Peyer's patch (tissue), 4 donors: ENCODE measurements at places on chromosomes 6 and 20. TPM values are rescaled to one million over a fixed set of nuclear protein-coding genes. Genes with fewer than 3 reads are reported as not detected.

DNA sequence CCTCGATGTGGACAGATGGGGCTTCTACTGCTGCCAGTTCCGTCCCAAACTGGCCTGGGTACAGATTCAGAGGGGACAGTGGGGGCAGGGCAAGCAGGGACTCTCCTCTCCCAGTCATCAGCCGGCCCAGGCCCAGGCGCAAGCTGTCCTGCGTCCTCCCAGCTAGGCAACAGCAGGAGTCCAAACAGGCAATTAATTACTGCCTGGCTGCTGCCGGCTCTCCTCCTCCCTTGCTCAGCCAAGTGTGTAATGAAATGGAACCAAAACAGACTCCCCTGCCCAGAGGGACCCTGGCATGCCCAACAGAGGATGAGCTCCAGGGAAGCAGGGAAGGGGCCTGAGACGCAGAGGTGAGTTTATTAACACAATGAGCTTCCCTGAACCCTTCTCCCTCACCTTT lies 17.8 kb upstream of the SLC32A1 start:
- DNase-seq, result no peak

FERMT1 gene
- 12.4 TPM for total RNA-seq

DNA sequence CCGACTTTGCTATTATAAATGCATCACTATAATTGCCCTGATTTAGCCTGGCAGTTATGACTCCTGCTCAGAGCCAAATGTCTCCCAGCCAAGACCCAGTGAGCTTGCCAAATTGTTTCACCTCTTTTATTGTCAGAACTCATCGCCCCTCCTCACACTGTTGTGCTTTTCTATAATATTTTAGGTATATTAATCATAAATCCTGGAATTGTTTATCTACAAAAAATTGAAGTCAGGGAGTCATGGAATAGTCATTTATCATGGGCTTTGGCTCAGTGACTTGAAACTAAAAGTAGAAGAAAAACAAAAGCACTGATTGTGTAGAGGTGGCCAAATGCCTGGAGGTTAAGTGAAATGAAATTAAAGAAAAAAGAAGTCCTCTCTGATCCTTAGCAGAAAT lies 85.6 kb downstream of the PFDN4 start:
- DNase-seq, result no peak

- DNase-seq, result no peak
Observed at GRCh38 chr20:14830466-14830865, 493.1 kb upstream of the FLRT3 start.

- no peak for DNase-seq
Observed at GRCh38 chr6:30767158-30767943, 23.0 kb upstream of the IER3 start.

DNA sequence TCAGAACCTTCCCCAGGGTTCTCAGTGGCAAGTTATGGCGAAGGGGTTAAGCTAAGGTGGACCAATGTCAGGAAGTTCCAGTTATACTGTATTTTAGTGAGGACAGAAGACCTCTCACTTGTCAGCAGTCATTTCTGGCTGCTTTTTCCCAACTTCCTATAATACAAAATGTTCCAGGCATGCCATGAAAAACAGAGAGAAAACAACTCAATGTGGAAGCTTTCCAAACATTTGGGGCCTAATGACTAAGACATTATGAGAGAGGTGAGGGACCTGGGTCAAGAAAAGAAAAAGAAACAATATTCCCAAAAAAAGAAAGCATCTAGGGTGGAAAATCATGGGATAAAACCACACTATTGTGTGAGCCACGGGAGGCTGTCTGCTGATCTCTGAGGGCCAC lies 99.9 kb upstream of the MAP3K4 start:
- no peak for DNase-seq

DNA sequence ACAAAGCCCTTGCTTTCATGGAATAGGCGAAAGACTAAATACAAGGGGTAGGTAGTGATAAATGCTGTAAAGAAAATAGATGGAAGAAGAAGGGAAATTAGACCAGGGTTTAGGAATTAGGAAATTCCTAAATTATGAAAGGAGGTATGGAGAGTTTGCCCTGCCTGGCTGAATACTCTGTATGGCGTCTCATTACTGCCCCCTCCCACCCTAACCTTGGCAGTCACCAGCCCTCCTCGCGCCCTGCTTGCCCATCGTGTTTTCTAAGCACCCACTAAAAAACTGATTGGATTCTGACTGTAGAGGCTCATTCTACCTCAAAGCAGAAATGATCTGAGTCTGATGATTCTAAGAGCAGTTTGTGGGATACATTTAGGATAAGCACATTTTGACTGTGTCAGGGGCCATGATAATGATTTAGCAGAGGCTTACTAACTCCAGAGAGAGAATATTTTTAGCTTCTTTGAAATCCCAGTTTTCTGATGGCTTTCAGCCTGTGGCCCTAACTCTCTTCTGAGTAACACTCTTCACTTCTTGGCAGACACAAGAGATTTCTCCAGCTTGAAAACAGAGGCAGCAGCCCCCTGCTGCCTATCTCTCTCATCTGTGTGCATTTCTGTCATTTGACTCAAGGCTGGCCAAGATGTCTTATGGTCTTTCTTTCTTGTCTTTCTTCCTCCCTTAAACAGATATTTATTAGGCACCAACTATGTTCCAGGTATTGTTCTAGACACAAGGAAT lies 1.4 kb upstream of the CHD6 start:
- no peak for DNase-seq

DNA sequence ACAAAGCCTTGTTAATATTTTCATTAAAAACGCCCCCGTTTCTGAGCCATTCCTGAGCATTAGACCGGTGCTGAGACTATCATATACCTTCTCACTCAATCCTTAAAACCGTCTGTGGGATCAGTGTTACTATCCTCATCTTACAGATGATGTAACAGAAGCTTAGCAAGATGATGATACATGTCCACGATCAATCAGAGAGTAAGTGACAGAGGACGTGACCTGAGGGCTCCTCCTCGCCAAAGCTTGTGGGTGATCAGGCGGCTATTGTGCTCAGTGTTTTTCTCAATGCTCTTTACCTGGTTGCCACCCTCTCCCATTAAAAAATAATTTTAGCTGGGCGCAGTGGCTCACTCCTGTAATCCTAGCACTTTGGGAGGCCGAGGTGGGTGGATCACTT lies 113.1 kb downstream of the MTHFD1L start:
- DNase-seq, result no peak

DEFB124 gene
- not detected for total RNA-seq

GRCh38 chr6:40551966-40552505 lies 35.1 kb downstream of the LRFN2 start:
- DNase-seq, result no peak

- no peak for DNase-seq
Observed at GRCh38 chr6:109351231-109352130, 30.8 kb downstream of the CD164 start.

TAGAP gene
- total RNA-seq, result 3.9 TPM

PRL gene
- total RNA-seq, result not detected

UNC5CL gene
- total RNA-seq, result 8.3 TPM

MUCL3 gene
- total RNA-seq, result not detected

DNA sequence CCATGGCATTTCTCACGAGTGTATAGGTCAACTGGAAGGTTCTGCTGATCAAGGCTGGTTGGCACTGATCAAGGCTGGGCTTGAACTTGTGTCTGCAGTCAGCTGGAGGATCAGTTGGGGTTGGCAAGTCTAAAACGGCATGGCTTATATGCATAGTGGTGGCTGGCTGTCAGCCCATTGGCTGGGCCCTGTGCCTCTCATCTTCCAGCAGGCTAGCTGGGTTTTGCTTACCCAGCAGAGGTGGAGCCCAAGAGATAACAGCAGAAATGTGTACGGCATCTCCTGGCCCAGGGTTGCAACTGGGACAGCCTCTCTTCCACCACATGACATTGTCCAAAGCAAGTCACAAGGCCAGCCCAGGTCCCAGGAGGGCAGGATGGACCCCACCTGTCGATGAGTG lies 158.2 kb downstream of the BMP7 start:
- no peak for DNase-seq

DNA sequence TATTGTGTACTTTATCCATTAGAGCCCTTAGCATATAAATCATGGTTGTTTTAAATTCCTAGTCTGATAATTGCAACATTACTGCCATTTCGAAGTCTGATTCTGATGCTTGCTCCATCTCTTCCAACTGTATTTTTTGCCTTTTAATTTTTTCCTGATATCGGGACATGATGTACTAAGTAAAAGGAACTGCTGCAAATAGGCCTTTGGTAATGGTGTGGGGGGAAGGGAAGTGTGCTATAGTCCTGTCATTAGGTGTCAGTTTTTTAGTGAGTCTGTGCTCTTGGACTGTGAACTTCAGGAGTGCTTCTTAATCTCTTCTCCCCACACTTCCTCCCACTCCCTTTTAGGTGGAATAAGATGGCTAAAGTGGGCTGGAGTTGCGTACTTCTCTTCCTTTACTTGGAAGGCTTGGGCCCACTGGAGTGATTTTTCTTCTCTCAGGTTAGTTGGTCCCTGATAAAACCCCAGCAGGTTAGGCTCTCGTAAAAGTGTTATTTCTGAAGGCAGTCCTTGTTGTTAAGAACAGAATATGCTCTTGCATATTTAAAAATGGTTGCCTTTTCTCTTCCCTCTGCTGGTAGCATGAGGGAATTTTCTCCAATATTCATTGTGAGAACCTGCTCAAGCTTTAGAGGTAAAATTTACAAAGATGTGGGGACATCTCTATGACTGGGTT lies 18.1 kb downstream of the STXBP5 start:
- DNase-seq, result no peak

DNA sequence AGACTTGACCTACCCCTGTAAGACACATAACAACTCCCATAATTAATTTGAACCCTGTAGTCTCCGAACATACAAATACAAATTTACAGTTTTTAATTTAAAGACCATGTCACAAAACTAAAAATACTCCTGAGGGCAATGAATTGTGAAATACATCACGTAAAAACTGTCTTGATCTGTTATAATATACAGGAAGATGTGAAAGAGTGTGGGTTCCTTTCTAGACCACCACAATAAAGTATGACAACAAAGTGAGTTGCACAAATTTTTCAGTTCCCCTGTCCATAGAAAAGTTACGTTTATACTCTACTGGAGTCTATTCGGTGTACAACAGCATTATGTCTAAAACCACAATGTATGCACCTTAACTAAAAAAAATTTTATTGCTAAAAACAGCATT lies 11.0 kb upstream of the BLOC1S5 start:
- DNase-seq, result no peak

MCHR2 gene
- not detected for total RNA-seq

ELOVL4 gene
- total RNA-seq, result 1.1 TPM

GRCh38 chr6:148565930-148566663 lies 180.7 kb upstream of the UST start:
- DNase-seq, result no peak

PTPRK gene
- total RNA-seq, result 192 TPM

DNA sequence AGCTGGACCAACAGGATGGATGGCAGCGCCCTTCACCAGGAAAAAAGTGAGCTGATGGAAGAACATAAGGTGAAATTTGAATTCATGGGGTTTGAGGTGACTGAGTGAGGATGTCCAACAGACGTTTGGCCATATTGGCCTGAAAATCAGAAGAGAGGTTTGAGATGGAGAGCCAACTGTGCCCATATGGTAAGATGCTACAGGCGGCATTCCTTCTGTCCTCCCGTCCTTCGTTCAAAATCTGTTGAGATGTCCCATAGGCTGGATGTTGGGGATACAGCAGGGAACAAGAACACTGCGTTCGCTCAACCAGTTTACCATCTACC lies 468 bp upstream of the CMTR1 start:
- no peak for DNase-seq

- no peak for DNase-seq
Observed at GRCh38 chr6:19632786-19633185, 204.4 kb upstream of the ID4 start.

DNA sequence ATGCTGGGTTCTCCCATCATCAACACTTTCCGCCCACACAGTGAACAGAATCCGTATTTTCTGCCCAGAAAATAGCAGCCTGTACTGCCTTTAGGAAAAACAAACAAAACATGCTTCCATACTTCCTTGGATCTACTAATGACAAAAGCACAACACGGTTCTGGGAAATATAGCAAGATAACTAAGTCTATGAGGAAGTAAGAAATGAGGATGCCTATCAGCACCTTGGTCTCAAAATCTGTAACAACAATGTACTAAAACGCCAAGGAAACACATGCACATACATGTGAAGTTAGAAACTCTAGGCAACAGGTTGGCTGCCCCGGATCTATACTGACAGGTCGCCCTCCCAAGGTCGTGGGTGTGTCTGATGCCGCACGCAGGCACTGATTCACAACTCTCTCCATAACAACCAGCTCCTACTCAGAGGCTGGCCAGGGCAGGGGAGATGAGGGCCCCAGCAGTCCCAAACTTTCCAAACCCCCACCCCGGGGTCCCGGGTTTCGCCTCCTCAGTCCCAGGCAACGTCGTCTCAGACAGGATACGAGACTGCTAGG lies 710 bp downstream of the BTBD9 start:
- DNase-seq, result peak; percentile 65

DNA sequence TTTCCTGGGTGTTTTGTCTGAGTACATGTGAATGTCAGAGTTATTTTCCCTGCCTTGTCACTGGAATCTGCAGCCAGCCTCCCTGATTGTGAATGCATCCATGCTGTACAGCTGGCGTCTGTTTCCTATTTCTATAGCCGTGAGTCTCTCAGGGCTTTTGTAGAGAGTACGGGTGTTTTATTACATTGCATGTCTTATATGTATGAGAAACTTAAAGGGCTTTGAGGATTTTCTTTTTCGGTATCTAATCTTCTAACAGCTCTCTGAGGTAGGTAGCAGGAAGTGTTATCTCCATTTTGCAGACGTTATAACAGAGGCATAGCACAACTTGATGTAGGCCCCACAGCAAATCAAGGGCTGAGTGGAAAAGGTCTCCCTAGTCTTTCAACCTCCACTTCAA lies 272.9 kb downstream of the PRL start:
- DNase-seq, result no peak

DNA sequence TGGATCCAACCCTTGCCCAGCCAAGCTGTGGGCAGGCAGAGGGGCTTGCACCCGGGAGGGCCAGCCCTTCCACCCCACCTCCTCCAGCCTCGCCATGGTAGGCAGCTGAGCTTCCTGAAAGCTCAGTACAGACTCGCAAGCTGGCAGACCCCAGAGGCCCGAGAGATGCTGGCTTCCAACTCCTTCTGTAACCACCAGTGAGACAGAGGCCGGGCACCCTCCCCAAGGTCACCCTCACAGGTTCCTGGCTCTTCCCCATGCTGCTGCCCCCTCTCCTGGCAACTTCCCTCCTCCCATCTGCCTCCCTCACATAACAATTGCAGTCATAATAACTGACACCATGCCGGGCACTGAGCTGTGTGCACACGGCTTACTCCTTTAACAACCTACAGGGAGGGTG lies 26.2 kb upstream of the NOL4L start:
- DNase-seq, result no peak

DNA sequence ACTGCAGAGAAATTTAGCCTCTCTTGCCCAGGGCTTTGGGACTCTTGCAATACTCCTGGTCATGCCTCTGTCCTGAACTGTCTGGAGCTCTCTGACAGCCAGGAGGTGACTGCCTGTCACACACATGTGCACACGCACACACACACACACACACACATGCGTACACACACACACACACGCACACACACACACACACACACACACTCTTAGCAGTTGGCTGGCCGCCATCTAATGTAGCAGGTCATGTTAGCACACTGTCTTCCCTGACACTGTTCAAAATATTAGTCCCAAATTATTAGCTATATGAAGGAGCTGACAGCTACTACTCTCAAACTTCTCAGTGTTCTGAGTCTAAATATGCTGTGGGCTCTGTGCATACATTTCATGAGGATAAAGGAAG lies 60.9 kb downstream of the IPCEF1 start:
- DNase-seq, result no peak

CGAS gene
- 3.5 TPM for total RNA-seq

- no peak for DNase-seq
Observed at GRCh38 chr20:50819349-50819748, 24.5 kb downstream of the BCAS4 start.
